ENCODE measurements at places on chromosomes 3 and 15.

GRCh38 chr3:114392831-114393230 is 99.0 kb downstream of the TIGIT start:
- no peak for DNase-seq

DNA sequence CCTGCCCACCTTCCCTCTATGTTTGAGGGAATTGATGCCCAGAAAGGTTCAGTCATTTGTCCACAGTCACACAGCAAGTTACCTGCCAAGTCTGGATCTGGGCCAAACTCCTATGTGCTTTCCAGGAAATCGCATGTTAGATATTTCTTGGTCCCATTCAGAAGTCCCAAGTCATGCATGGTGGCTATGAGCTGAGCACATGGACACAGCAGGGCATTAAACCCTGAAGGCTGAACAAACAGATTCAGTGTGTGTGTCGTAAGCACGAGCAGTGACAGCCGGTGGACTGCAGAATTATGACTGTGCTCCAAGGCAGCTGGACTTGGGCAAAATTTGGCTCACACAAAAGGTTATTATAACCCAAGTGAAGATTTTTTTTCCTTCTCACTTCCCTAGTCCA is 11.4 kb upstream of the SLC6A6 start:
- no peak for DNase-seq

- DNase-seq: peak; percentile 52
Observed at GRCh38 chr3:129605203-129605921, 1.1 kb downstream of the PLXND1 start.

DNA sequence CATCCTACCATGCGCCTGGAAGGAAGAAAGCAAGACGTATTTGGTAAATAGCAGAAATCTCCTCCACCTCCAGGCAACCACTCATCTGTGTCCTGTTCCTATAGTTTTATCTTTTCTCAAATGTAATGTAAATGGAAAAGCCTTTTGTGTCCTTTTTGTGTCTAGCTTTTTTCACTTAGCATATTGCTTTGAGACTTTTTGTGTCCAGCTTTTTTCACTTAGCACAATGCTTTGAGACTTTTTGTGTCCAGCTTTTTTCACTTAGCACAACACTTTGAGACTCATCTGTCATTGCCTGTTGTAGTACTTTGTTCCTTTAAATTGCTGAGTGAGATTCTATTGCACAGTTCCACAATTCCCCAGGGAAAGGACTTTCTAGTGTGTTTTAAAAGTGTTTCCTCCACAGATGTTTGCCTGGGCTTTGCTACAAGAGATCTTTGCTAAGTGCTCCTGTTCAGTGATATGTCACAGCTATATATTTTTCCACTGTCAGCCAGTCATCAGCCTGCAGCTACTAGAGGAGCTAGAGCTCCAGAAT is 27.9 kb upstream of the MUC13 start:
- no peak for DNase-seq

DNA sequence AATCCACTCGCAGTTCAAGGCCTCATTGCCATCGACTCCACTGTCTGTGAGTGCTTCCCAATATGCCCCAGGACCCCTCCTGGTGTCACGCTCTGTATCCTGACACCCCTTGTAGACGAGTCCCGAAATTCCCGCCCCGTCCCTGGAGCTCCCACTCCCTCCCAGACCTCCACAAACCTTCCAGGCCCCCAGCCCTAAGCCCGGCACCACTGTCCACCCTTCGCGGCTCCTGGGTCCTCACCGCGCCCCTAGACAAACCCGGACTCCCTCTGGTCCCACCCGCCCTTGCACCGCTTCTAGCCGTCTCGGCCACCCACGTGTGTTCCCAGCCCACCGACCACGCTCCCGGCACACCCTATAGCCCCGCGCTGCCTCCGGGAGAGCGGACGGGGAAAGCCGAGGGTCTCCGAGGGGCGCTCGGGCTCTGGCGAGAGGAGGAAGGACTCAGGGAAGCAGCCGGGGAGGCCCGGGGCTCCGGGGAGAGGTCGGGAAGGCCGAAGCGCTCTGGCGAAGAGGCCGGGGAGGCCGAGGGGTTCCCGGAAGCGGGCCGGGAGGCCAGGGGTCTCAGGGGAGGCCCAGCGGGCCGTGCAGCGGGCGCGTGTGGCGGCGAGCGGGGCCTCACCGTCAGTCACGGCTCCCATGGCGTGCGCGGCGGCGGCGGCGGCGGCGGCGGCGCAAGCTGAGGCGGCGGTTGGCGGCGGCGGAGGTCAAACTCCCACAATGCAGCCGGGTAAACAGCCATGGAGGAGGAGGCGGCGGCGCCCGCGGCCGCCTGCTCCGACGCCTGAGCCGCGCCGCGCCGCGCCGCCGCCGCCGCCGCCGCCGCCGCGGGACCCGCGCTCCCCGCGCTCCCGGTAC is at the start of the genes ATXN7 and THOC7:
TSS of gene ATXN7 (plus strand) at position 718 of the 858 bp plus-strand sequence. CDS start 48,732 bp downstream, outside the sequence.
TSS of gene THOC7 (minus strand) at position 656 of the 858 bp plus-strand sequence. CDS start at position 641, 15 bp downstream.
- peak; percentile 68 for DNase-seq

GRCh38 chr15:89754361-89755154 is 3.5 kb upstream of the MESP1 start:
- no peak for DNase-seq

- DNase-seq: no peak
Observed at GRCh38 chr15:66734961-66735908, 33.2 kb downstream of the SMAD6 start.

DNA sequence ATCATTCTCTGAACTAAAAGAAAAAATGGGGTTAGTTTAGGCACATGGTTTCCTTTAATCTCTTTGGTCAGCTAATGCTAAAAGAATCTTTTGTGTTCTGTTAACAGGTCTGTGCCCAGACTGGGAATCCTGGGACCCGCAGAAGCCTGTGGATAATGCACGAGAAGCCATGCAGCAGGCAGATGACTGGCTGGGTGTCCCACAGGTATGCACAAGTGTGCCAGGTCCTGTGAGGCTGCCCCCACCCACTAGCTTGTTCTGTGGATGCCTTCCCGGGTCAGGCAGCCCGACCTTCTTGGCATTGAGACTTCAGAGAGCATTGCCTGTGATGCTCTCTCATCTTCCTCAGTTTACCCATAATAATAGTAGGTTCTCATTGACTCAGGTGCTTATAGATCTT is 70.4 kb downstream of the FLNB start:
- DNase-seq: no peak

- DNase-seq: no peak
Observed at GRCh38 chr15:34258151-34258550, 33.3 kb downstream of the EMC4 start.

GRCh38 chr3:26132942-26133341 is 343.1 kb downstream of the OXSM start:
- no peak for DNase-seq

DNA sequence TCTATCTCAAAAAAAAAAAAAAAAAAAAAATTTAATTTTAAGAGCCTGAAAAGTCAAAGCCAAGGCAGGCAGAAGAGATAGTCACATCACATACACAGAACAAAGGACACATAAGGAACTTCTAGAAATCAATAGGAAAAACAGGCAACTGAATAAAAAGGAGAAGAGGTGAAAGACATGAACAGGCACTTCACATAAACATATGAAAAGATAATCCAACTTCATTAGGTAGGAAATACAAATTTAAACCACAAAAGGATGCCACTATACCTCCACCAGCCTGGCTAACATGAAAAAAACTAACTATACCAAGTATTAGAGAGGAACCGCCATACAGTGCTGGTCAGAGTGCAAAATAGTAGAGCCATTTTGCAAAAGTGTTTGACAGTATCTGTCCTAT is 14.1 kb downstream of the CCDC12 start:
- no peak for DNase-seq

DNA sequence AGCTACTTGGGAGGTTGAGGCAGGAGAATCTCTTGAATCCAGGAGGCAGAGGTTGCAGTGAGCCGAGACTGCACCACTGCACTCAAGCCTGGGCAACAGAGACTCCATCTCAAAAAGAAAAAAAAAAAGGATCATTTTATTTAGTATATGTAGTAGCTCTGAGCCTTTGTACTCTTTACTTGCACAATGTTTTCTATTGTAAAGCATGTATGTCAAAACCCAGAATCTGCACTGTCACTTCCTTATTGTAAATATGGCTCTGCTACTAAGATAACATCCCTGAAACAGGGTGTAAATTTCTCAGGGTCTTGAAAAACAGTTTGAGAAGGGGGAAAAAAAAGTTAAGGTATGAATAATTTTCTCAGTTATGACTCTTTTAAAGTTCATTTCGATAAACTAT is 35.1 kb downstream of the SLMAP start:
- DNase-seq: no peak

- no peak for DNase-seq
Observed at GRCh38 chr3:9780458-9780812, 10.7 kb upstream of the CAMK1 start.

DNA sequence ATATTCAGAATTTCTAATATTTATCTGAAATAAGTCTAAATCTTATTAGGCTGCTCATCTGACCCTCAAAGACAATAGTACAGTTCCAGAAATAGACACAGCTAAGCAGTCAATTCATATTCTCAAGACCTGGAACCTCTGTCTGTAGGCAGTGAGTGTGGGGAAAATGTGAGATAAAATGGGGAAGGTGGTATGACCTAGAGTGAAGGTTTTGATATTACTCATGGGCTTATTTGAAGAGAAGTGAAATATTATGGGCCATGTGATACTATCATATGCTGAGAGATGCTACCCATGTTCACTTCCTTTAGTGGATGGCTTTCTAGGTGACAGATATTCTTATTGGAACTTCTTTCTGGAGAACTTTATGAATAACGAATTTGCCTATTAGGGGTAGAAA is 33.5 kb downstream of the TGFBR2 start:
- DNase-seq: no peak

DNA sequence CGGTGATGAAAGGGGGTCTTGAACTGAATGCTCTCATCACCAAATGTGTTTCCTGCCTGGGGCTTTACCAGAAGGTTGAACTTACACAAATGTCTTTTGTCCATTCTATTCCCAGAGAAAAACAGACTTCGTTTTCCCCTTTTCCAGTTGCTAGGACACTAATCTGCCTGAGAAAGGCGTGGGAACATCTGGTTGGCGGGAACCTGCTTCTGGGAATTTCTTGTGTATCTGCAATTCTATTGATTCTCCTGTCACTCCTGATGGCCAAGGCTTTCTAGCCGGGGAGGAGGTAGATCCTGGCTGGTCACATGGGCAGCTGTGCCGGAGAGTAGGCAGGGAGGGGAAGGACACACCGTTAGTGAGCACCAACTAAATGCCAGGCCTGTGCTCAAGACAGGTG is 31.1 kb upstream of the CCDC174 start:
- no peak for DNase-seq

DNA sequence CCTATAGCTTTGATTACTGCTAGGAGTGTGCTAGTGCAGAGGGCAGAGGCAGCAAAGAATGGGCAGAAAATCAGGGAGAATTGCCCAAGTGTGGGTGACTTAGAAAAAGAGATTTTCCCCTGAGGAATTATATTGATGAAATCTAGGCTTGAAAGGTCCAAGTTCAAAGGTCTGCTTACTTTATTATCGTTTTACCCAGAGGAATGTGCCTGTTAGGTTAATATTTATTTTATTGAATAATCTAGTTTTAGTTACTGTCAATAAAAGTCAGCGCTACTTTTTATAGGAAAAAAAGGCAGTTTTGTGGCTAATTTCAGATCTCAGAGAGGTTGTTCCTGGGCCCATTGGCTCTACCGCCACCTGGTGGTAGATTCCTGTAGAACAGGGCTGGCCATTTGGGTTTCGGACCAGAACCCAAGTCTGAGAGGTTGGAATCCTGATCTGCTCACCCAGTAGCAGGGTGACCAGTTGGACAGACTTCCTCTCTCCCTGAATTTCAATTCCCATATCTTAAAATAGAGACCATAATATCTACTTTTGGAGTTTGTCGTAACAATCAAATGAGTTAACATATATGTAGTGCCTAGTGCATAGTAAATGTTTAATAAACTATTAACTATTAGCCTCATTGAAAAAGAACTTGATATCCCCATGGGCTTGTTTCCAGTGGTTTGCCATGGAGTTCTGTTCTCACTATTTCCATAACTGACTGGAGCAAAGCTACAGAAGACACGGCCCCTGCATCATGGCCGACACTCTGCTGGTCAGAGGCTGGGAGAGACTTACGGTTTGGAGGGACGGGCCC is 62.7 kb upstream of the ZNF148 start:
- peak; percentile 62 for DNase-seq

GRCh38 chr15:90221246-90221900 is 12.4 kb downstream of the CIB1 start:
- no peak for DNase-seq

DNA sequence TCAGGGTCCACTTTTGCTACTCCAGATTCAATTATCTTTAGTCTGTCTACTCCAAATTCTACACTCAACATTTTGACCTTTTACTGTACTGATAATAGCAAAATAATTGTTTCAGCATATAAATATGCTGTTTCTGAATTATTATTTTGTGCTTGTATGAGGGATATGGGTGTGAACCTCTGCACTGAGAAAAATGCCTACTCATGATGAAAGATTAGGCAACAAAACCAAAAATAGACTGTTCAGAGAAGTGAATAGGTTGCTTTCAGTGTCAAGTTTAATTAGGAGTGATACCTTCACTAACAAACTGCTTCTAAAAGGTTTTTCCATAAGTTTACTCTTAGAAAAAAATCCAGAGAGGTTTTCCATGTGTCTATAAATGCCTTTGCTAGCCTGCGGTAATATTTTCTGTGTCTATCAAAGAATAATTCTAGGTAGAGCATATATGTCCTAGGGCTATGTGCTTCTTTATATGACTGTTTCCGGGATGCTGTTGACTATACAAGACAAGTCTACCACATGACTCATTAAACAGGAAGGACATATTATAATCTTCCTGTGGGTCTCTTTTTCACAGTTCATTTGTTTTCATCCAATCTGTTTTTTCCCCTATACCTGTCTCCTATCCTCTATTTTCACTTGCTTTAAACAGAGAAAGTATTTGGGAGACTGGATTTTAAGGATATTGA is 218.5 kb upstream of the TTC14 start:
- no peak for DNase-seq

DNA sequence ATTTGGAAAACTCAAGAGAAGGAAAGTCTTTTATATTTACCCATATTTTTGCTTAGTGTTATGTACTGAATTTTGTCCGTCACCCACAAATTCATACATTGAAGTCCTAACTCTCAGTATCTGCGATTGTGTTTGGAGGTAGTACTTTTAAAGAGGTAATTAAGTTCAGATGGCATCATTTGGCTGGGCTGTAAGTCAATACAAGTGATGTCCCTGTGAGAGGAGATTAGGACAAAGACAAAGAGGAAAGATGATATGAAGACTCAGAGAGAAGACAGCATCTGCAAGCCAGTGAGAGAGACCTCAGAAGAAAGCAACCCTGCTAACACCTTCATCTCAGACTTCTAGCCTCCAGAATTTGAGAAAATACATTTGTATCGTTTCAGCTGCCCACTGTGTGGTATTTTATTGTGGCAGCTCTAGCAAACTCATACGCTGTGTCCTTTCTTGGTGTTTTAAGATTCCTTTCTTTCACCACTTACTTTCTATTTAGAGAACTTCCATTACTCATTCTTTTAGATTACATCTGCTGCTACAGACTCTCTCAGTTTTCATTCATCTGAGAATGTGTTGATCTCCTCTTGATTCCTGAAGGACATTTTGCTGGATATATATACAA is 17.0 kb downstream of the LRCH3 start:
- DNase-seq: no peak

GRCh38 chr15:77851691-77852090 is 219.0 kb upstream of the LINGO1 start:
- no peak for DNase-seq

GRCh38 chr15:61840090-61840489 is 220.2 kb downstream of the VPS13C start:
- no peak for DNase-seq
